Upper lobe of right lung (tissue), 1 donor: ENCODE measurements at places on chromosomes 5 and 9. TPM values are rescaled to one million over a fixed set of nuclear protein-coding genes. Genes with fewer than 3 reads are reported as not detected.

PTGDS gene
- 477 TPM for total RNA-seq

GRCh38 chr9:98438666-98439065 lies 183.2 kb upstream of the TBC1D2 start:
- DNase-seq, result no peak
- H3K36me3 ChIP-seq, result no peaks in the 10 kb centered on the region
- H3K27me3 ChIP-seq, result no peaks in the 10 kb centered on the region
- no peak overlapping the region for H3K27ac ChIP-seq
- H3K4me1 ChIP-seq, result no peaks in the 10 kb centered on the region

GRCh38 chr5:148343603-148344487 lies 8.5 kb downstream of the SPINK9 start:
- H3K27ac ChIP-seq, result no peak overlapping the region
- DNase-seq, result no peak
- H3K4me1 ChIP-seq, result no peaks in the 10 kb centered on the region

- no peak for DNase-seq
- no peak overlapping the region for H3K27ac ChIP-seq
- no peaks in the 10 kb centered on the region for H3K27me3 ChIP-seq
- H3K4me1 ChIP-seq, result no peaks in the 10 kb centered on the region
Measured at GRCh38 chr5:76341651-76342334, 61.3 kb upstream of the IQGAP2 start.

- no peak overlapping the region for H3K4me3 ChIP-seq
- no peaks in the 10 kb centered on the region for H3K36me3 ChIP-seq
- H3K4me1 ChIP-seq, result no peaks in the 10 kb centered on the region
- DNase-seq, result no peak
- no peak overlapping the region for H3K27ac ChIP-seq
Measured at GRCh38 chr5:147309621-147310020, 74.8 kb downstream of the STK32A start.

GRCh38 chr9:86600291-86600690 lies 246.1 kb upstream of the TUT7 start:
- H3K4me1 ChIP-seq, result no peaks in the 10 kb centered on the region
- H3K27me3 ChIP-seq, result no peaks in the 10 kb centered on the region
- no peak overlapping the region for H3K27ac ChIP-seq
- DNase-seq, result no peak
- no peak overlapping the region for H3K4me3 ChIP-seq
- no peaks in the 10 kb centered on the region for H3K36me3 ChIP-seq
